ENCODE measurements at places on chromosomes 11 and 22.
A peak's percentile ranks its signal among the peaks of the same experiment; 100 is the strongest.

- no peak for DNase-seq
These were observed 11.5 kb downstream of the TSKU start for GRCh38 chr11:76794371-76795289.

DNA sequence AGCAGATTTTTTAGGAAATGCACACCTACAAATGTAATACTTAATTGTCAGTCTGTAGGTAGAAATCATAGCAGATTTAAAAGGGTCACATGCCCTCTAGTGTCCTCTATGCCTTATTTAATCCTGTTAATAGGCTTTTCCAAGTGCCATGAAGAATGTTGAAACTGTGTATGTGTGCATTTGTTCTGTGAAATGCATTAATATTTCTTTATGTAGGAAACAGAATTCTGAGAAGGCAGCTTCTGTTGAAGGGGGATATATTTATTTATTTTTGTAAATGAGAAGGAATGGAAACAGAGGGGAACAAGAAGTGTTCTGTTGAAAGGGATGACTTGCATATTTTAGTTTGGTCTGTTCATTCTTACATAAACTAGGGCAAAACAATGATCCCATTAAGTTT lies 51.0 kb downstream of the SVIP start:
- peak; percentile 3 for DNase-seq

DNA sequence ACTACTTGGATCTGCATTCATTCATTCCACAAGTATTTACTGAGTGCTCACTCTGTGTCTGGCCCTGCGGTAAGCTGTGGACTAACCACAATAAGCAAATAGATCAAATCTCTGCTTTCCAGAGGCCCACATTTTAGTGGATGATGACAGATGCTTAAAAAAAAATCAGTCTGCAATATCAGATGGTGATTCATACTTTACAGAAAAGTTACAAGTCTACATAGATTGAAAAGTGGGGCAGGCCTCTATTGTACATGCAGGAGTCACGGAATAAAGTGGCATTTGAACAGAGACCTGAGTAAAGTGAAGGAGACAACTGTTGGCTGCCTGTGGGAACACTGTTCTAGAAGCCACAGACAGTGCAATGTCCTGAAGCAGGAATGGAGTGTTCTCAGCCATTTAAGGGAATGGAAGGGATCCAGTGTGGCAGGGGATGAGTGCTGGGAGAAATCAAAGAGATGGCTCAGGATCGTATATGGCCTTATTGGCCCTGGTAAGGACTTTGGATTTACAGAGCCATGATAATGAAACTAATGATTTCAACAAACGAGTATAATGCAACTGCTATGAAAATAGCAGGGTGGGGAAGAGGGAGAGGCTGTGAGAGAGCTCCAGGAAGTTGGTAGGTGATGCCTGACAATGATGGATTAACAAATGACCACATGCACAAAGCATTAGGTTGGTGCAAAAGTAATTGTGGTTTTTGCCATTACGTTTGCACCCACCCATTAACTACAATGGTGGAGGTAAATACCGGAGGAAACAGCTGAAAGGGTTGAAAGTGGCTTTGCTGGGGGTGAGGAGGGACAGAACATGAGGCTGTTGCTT lies 31.1 kb downstream of the TMEM45B start:
- DNase-seq, result peak; percentile 95

DNA sequence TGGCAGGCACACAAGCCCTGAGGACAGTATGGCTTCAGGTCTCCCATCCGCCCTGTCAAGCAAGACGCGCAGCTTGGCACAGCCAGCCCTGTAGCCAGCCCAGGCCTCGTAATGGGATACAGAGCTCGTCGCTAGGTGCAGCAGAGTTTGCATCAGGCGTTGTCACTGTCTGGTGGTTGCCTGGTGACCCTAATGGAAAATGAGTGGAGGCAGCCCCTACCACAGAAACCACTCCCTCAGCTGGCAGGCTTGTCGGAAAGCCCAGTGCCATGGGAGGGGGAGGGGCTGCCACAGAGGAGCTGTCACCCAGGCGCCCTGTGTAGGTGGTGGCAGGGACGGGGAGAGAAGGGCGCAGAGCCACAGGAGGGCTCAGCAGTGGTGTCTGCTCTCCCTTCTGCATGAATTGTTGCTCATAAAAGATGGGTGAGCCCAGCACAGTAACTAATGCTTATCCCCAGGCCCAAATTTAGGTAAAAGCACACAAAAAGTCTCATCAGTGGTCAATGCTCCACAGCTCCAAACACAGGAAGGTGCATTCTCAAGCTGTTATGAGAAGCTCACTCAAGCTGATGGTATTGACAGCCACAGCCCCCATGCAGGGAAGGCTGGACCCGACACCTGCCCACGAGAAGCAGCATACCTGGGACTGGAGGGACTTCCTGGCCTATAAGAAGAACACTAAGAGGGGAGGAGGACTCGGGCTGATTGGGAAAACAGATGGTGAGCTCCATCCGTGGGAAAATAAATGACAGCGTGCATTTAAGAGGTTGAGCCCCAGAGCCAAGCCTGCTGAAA lies 164.6 kb downstream of the ETS1 start:
- DNase-seq, result no peak

- no peak for DNase-seq
These were observed 87.7 kb upstream of the HORMAD2 start for GRCh38 chr22:29992341-29993275.

DNA sequence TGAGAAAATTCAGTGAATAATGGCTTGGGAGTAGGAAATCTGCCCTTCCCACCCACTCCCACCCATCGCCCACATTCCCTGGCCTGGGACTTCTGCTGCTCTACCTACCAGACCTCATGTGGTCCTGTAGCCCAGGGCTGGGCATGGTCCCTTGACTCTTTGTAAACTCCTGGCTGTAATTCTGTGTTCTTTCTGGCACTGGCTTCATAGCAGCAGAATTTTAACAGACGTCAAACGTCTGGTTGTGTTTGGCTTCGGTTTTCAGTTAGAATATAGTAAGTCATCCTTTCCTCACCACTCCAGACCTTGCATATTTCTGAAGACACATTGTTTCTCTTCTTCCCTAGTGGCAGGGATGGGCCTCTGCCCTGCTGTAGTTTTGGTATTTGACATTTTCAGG lies 210.6 kb downstream of the CSNK2A3 start:
- no peak for DNase-seq

DNA sequence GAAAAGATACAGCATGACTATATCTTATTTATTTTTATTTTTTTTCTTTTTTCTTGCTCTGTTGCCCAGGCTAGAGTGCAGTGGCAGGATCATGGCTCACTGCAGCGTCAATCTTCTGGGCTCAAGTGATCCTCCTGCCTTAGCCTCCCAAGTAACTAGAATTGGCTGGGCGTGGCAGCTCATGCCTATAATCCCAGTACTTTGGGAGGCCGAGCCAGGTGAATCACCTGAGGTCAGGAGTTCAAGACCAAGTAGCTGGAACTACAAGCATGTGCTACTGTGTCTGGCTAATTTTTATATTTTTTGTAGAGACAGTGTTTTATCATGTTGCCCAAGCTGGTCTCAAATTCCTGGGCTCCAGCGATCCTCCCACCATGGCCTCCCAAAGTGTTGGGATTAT lies 28.3 kb upstream of the CCDC134 start:
- DNase-seq, result no peak

DNA sequence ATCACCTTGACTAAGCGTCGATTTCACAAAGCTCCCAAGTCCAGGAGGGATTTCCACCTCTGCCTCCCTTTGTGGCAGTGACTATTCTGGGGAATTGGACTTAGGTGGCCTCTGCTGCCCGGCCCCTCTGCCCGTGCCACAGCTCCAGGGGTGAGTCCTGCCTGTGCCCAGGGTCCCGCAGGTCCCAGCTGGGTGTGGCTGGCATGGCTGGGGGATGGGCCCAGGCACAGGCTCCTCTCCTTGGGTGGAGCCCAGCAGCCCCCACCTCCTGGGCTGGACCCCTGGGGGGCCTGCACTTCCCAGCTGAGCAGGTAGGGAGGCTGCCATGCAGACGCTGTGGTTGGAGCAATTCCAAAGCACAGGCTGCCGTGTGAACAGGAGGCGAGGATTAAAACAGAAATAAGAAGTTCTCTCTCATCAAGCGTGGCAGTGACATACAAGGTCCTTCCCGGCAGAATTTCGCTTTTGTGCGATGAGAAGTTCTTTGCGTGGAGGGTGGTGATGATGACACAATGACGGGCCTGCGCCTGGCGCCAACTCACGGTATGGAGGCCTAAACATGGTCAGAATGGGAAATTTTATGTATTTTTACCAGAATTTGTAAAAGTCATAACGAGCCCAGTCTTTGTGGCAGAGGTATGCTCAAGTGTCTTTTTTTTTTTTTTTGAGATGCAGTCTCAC lies 107.3 kb downstream of the BRD1 start:
- DNase-seq, result no peak

DNA sequence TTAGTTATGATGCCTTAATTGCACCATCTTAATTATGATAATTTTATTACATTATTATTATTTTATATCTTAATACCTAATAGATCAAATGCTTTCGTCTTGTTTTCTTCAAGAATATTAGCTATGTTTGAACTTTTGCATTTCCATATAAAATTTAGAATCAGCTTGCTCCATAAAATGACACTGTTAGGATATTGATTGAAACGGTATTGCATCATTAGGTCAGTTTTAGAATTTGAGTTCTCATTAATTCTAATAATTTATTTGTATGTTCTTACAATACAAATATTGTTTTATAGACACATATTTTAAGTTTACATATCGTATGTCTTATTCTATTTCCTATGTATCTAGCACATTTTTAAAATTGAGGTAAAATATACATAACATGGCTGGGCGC lies 6.7 kb downstream of the CFAP68 start:
- DNase-seq, result no peak

GRCh38 chr11:128291835-128292234 lies 295.5 kb downstream of the ETS1 start:
- no peak for DNase-seq

DNA sequence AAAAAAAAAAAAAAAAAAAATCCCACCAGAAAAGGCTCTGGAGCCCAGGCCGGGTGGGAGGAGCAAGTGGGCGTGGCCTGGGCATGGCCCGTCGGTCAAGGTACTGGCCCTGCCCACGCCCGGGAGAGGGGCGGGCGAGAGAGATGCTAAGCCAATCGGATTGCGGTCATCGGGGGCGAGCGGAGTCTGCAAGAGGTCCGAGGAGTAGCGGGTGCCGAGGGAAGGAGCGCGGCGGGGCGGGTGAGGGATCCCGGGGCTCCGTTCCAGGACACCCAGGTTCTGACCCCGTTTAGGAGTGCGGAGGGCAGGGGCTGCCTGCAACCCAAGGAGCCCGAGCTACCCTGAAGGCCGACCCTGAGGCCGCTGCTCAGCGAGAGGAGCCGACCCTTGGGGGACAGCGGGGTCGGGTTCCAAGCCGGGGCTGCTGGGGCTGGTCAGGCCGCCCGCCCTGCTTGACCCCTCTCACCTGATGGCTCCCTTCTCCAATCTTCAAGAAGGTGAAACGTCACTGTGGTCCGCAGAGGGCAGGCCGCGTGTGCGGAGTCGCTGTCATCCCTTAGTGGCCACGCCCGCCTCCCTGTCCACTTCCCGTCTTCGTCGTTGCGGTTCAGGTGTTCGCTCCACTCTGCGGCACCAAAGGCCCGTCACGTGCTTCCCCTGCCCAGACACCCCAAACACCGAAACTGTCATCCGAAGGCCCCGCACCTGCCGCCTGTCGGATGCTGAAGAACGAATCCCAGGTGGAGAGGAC lies 11.1 kb upstream of the TAB1 start:
- peak; percentile 57 for DNase-seq

GRCh38 chr11:3104051-3104714 lies 47.0 kb upstream of the CARS1 start:
- no peak for DNase-seq

DNA sequence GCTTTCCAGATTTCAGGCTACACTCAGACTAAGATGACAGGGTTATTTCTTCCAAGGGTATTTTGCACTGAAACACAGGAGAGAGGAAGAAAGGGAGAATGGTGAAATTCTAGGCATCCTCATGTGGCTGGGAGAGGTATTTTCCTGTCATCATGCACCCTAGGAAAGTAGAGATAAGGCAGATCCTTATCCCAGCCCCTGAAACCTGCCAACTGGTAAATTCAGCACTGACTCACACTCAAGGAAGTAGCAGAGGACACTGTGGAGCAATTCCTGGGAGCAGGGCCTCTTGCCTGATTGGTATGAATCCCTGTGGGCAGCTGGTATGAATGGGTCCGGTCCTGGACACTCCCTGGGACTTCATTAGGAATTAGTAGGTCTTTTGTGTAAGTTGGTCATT lies 37.6 kb upstream of the SLC5A1 start:
- DNase-seq, result peak; percentile 23

DNA sequence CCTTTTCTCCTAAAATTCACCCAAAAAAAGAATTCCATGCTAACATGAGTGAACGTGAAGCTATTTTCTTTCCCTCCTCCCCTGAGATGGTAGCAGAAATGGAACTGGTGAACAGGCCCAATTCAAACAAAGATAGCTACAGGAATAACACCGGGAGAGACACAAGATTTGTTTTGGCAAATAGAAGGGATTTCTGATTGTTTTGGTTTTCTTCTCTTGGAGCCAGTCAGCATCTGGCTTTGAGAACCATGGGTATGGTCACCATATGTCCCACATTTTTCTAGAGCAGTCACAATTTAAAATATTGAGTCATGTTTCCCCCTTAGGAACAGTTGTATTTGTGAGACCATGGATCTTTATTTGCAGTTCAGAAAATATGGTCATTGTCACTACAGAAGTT lies 214.1 kb downstream of the FAM76B start:
- DNase-seq, result no peak

DNA sequence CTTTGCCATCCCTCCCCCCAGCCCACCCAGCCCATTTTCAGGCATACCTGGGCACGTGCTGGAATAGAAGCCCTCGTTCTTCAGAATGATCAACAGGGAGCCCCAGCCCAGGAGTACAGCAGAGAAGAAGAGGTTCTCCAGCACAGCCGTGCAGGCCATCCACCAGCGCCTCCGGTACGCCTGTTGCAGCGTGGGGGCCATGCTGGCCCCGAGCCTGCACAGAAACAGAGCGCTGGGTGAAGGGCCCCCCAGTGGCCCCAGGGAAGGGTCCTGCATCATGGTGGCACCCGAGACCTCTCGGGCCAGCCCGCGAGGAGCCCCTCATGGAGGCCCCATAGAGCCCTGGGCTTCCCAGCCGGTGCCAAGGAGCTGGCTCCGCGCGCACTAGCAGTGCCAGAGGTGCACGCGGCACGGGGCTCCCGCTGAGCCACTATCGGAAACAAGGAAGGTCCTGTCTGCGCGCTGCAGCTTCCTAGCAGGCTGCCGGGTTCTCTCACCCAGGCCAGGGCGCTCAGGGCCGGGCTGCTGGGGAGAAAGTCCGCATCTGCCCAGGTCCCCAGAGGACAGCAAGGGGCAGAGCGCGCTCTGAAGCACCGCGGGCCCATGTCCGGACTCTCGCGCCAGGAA lies 1.5 kb downstream of the SLC43A1 start:
- peak; percentile 37 for DNase-seq

- peak; percentile 14 for DNase-seq
These were observed 16.2 kb downstream of the PLEKHB1 start for GRCh38 chr11:73662445-73663157.

DNA sequence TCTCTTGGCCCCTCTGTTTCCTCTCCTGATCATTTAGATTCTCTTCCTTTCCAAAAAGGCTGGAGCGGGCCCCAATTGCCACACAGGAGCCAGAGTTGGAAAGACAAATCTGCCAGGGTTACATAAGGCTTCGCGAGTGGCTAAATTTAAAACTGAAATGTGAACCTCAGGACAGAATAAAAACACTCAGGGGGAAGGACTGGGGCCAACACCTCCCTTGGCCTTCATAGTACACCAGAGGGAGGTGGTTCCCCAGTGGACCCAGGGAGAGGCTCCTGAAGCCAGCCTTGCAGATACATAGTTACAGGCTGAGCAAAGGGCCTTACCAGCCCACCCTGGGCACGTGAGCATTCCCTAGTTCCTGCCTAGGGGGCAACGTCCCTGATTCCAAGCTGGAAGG lies 150.1 kb downstream of the MN1 start:
- no peak for DNase-seq

GRCh38 chr11:2272946-2273280 lies 2.5 kb upstream of the ASCL2 start:
- DNase-seq, result no peak
